Neural progenitor cell (in vitro differentiated cells): ENCODE measurements at places on chromosomes 6 and 20. TPM values are rescaled to one million over a fixed set of nuclear protein-coding genes. Genes with fewer than 3 reads are reported as not detected.
A peak's percentile ranks its signal among the peaks of the same experiment; 100 is the strongest.

PRPH2 gene
- total RNA-seq: 0.06 TPM in 1 of 2 replicates, not detected in the other

DNA sequence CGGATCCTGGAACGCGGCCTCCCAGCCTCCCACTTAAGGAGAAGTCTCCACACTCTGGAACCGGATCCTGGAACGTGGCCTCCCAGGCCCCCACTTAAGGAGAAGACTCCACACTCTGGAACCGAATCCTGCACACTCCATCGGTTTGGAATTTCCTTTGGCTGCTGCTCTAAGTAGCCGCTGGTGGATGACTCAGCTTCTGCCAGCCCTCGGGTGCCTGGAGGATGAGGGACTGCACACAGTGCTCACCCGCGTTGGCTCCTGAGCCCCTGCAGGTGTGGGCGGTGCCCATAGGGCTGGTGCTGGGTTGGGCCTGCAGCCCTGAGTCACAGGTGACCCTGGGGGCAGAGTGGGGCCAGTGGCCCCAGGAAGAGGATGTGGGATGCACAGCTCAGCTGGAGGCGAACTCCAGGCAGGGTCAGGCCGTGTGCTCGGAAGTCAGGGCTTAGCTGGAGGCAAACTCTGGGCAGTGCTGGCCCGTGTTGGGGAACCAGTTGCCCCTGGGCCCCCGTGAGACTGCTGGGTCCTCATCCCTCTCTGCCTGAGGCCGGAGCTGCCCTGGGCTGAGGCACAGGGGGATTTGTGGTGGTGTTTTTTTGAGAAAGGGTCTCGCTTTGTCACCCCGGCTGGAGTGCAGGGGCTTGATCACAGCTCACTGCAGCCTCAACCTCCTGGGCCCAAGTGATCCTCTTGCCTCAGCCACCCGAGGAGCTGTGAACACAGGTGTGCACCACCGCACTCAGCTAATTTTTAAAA is 13.9 kb upstream of the TNFRSF6B start:
- DNase-seq: no peak

DNA sequence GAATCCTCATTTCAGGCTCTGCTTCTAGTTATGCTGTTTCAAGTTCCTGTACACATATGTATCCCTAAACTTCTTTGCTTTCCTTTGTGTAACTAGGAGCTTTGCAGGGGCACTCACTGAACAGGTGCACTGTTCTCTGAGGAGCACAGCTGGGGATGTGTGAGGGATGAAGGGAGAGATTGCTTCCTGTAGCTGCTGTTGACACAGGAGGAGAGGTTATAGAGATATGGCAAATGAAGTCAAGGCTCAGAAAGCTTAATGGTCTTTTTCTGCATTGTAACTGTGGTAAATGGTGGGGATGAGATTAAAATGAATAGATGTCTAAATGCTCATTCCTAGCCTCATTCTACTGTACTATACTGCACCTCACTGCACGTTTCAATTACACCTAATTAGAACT is 454.3 kb downstream of the BTBD3 start:
- no peak for DNase-seq

DNMT3B gene
- total RNA-seq: 114 and 148 TPM in 2 replicates

GRCh38 chr6:36962874-36963273 is 8.3 kb downstream of the PI16 start:
- peak; percentile 89 for DNase-seq

ASIP gene
- not detected in 2 replicates for total RNA-seq

- DNase-seq: no peak
These were observed 99.1 kb upstream of the KCNK16 start for GRCh38 chr6:39421383-39422225.

DNA sequence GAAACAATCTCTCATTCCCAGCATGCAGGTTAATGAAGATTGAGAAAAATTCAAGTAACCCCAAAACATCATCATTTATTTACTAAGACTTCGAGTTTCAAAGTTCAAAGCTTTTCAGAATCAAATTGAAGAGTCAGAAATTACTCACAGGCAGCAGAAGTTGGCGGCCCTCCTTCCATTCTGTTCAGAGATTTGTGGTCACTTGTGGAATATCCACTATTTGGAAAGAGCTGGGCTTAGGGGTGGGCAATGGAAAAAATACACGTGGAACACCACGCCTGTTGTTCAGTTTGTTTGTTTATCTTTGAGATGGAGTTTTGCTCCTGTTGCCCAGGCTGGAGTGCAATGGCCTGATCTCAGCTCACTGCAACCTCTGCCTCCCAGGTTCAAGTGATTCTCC is 108.6 kb upstream of the NAA20 start:
- DNase-seq: no peak

- peak; percentile 77 for DNase-seq
These were observed 27.4 kb upstream of the MAPRE1 start for GRCh38 chr20:32792316-32792715.

GRCh38 chr20:36180323-36180722 is 25.8 kb downstream of the EPB41L1 start:
- no peak for DNase-seq

C20orf202 gene
- total RNA-seq: not detected in 2 replicates

DNA sequence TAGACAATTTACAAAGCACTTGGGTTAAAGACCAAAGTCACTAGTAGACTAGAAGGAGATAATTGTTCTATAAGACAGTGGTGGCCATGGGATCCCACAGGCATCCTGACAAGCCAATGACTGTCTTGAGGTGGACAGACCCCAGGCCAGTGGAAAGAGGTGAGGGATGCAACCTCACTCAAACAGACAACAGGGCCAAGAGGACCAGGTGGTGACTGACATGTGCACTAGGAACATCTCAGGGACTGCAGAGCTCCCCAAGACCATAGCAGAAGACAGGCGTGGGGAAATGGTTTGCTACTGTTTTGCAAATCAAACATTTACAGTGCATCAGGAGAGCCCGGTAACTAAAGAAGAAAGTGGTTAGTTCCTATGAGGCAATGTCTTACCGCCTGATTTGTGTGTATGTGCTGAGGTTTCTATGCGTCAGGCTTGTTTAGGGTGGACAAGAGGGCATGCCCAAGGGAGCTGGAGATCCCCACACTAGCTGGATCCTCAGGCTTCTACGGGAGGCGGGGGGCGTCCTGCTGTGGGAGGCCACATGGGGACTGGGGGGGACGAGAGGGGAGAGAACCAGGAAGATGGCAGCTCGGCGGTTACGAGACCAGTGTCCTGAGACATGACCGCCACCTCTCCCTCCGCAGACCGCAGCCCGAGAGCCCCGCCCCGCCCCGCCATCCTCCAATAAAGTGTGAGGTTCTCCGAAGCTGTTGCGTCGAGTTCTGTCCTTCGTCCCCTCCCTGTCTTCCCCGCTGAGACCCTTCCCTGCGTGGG is 623 bp upstream of the MRPS26 start:
- DNase-seq: no peak

DNA sequence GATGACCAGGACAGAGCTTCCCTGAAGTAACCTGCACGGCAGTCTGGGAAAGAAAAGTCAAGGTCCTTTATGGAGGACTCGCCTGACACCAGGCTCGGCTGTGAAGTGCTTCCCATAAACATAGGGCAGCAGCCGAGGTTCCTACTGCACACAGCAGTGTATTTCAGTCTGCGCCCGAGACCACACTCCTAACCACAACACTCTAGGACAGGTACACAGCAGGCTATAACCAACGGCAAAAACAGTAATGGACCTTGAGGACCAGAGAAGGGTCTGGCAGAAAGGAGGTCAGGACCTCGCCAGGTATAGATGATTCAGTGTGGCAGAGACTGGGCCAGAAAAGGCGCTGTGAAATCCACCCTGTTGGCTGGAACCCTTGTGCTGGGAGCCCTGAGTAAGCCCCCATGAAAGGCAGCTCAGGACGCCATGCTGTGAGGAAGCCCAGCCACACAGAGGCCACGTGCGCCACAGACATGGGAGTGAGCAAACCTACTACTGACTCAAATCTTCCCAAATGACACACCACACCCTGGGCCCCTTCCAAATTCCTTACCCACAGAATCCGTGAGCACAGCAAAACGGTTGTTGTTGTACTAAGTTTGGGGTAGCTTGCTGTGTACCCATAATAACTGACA is 129.6 kb upstream of the CST7 start:
- no peak for DNase-seq

DNA sequence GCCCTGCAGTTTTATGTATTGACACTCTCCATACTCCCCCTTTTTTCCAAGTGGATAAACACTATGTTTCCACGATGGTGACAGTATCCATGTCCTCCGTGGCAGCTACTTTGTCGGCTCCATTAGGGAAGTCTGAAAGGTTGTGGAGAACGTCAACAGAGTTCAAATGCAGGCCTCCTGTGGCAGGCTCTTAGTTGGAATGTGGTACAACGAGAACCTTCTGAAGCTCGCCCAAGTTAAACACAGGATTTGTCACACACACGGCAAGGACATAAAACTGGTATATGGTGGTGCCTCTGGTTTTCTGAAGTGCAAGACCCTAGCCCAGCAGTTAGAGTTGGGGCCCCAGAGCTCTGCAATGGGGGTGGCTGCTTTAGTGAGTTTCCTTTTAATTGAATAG is 187.0 kb upstream of the TAB2 start:
- peak; percentile 10 for DNase-seq

DNA sequence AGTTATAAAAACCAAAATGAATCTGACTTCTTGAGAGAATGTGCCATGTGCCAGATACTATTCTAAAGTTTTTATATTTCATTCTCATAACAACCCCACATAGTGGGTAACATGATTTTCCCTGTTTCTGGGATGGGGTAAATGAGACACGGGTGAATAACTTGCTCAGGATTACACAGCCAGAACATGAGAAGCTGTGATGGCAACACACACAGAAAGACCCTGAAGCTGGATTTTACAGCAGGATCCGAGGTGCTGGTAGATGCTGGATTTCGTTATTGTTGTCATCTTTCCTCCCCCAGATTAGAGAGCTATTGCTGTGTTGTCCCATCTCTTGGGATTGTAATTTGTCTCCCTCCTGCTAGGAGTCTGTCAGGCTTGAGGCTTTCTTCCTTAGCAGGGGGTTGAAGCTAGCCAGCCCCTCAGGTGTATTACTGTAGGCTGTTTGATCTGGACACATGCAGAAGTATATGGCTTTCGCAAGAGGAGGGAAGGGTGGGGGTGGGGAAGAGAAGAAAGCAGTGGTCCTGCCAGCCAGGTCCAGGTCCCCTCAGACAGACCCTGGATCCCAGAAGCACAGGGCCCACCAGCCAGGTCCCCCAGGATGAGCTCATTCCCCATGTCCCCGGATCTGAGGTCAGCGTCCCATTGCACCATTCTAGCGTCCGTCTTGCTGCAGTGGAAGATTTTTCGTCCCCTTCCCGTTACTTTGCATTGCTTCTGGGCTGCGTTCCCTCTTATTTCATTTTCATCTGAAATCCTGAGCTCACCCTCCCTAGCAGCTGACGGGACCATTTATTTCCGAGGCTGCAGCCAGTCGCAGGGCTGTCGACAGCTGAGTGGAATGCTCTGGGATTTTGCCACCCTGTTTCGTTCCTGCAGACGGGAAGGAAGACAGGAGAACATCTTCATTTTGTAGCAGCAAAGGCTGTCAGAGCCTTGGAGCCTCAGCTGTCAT is 7.3 kb upstream of the KCNG1 start:
- DNase-seq: no peak

PARD6B gene
- total RNA-seq: 31.0 and 45.7 TPM in 2 replicates

TNF gene
- 0.19 TPM in 1 of 2 replicates, not detected in the other for total RNA-seq

- no peak for DNase-seq
These were observed 15.7 kb downstream of the PPARD start for GRCh38 chr6:35358086-35358485.

DNA sequence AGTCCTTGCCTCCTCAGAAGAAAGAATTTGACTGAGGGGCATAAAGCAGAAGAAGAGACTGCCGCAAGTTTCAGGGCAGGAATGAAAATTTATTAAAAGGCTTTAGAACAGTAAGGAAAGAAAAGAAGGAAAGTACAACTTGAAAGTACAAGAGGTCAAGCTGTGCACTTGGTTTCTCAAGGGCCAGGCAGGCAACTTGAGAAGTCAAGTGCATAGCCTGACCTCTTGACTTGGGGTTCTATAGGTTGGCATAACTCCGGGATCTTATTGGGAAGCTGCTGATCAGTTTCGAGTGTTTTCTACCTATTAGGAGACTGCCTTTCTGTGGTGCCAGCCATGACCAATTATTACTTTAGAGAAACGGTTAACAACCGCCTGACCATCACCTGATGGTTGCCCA is 237.0 kb upstream of the RGS17 start:
- DNase-seq: no peak

DNA sequence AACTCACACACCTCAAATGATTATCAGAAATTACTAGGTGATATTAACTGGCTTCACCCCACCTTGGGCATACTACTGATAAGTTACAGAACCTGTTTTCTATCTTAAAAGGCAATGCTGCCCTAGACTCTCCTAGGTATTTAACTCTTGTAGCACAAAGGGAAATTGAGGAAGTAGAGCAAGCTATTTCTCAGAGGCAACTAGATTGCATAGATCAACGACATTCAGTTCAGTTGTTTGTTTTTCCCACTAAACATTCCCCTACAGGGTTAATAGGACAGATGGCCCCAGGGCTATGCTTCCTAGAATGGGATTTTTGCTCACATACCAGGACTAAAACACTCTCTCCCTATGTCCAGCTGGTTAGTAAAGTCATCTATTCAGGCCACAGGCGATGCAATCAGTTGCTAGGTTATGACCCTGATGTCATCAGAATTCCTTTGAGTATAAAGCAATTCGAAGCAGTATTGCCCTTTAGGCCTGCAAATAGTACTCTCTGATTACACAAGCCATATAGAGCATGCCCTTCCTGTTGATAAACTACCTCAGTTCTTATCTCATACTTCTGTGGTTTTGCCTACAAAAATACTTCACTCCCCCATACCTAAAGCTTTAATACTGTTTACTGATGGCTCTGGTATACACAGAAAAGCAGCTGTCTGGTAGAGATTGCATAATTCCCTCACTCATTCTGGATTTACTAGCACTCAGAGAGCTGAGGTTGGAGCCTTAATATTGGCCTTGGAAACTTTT is 67.4 kb upstream of the ASCC3 start:
- DNase-seq: no peak

CCN5 gene
- not detected in 2 replicates for total RNA-seq

DNA sequence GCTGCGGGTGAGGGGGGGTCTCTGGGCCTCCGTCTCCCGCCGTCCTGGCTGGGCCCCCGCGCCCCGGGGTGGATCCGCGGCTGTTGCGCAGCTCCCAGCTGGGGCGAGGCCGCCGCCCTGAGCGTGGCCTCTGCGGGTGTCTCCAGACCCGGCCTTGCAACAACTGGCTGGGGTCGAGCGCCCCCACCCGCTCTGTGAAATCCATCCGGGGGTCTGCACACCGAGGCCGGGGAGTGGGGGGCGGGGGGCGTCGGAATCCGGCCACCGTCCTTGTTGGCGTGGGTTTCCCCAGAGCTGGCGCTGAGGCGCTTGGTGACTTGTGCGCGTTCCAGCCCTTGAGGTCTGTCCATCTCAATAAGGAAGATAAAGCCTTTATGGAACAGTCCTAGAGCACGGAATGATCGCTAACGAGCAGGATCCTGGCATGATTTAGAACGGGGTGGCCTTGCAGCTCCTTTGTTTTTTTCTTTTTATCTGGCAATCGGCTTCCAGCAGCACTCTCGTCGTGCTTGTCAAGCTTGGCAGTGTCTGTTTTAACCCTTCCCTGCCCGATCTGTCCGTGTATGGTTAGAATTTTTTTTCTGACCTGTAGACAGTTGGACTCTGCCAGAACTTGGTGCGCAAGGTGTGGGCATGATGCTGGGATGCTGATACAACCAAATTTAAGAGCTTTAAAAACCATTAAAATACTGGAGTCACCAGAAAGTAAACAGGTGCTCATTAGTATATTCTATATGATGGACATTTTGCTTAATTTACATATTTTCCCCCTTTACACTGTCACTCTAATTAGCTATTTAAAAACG is 675 bp downstream of the DSTN start:
- DNase-seq: peak; percentile 80
